GM19239 (cell line): ENCODE measurements at places on chromosomes 2 and 18.
A peak's percentile ranks its signal among the peaks of the same experiment; 100 is the strongest.

DNA sequence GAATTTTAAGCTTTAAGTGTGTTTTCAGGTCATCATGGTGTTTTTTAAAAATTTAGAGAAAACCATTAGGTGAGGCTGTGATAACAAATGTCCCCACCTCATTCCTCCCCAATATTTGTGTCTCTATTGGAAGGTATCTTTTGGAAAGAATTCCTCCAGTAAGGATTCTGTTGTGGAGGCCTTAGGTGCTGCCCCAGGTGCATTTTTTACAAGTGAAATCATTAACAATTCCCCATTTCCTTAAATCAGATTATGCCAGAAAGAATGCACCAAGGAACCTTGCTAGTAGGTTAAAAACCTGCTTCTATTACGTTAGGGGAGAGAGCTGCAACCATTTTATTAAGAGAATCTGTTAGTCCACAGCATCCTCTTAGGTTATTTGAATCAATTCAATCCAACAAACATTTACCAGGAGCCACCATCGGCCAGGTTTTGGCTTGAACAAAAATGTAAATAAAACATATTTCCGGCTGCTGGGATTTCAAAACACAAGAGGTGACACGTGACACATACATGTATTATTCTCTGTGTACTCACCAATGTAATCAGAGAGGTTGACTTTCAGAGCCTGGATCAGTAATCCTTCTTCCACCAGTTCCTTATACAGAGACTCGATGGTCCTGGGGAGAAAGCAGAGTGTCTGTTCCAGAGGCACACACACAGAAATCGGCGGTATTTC, 112.5 kb upstream of the ASB18 start:
- no peak for DNase-seq

DNA sequence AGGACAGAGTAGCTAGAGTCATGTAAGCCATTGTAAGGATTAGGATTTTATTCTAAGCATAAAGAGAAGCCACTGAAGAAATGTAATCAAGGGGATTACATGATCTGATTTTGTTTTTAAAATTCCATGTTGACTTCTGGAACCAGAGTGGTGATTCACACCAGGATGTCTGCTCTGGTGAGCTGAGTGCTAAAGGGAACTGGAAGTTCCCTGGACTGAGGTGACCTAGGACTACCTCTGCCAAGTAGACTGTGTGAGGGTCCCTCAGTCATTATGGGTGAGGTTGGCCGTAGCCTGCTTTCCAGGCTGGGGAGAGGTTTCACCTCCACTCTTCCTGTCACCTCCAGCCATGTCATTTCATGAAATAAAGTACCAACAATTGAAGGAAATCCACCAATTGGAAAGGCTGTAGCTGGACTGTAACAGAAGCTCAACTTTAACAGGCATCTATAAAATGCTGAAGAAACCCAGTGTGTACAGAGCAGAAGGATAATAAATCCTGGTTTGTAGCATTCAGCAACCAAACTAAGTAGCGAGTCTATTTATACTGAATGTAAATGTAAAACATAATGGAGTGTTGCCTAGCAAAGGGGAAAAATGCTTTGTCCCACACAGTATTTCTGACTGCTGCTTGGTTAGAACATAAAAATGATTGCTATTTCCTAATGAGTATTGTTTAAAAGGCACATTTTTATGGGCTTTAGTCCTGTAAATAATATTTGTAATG, 507.4 kb upstream of the PKDCC start:
- no peak for DNase-seq

GRCh38 chr2:129492548-129492947, 486.9 kb upstream of the RAB6C start:
- DNase-seq: no peak

DNA sequence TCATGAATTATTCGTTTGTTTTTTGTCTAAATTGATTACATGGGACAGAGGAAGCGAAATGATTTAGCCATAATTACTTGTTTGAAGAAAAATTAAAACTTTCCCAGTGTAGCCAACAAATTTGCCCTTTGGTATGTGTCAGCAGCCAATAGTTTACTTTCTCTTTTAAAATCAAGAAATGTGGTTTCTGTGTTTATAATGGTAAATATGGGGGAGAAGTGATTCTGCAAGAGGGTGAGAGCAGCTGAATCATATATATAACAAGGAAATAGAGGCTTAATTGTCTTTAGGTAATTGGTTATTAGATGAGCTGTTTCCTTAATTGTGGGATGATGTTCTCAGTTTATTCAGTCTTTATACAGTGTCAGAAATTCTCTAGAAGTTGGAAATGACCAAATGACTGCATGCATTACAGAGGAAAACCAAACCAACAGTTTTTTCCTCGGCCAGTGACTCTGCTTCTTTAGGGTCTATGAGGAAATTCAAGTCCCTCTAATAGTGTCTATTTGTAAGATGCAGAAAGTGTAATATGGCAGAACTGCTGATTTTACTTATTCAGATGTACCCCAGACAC, 132.9 kb downstream of the AGPS start:
- DNase-seq: no peak

DNA sequence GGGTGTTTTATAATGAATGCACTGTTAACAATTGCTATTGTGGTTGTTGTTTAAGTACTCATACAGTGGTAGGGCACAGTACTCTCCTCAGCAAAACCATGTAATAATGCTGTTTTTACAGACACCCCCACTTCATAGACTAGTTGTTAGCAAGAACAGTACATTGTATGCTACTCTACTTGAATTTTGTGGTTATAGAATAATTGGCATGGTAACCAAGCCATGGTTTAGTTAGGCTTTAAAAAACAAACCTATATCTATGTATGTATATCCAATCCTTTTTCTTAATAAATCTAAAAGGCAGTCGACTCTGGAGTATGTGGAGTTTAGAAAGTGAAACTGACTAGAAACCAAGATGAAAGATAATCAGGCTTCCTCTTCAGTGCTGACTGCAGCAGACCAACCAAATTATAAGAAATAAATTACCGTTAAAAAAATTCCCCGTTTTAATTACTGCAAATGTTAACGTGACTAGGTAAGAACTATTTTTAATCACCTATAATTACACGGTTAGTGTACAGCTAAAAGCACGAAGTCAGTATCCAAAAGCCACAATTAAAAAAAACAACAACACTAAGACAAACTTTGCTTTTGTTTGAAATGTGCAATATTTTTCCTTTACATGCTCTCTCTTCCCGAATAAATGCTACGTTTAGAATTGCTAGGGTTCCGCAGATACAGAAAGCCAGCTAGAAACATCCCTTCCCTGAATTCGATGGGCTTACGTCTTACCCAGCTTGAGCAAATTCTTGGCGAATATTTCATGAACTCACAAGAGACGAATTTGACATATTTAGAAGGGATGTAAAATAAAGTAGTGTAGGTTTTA, 113.3 kb upstream of the SERTAD2 start:
- no peak for DNase-seq

- DNase-seq: peak; percentile 27
These were observed 271.9 kb upstream of the CXCR4 start for GRCh38 chr2:136389809-136390208.

DNA sequence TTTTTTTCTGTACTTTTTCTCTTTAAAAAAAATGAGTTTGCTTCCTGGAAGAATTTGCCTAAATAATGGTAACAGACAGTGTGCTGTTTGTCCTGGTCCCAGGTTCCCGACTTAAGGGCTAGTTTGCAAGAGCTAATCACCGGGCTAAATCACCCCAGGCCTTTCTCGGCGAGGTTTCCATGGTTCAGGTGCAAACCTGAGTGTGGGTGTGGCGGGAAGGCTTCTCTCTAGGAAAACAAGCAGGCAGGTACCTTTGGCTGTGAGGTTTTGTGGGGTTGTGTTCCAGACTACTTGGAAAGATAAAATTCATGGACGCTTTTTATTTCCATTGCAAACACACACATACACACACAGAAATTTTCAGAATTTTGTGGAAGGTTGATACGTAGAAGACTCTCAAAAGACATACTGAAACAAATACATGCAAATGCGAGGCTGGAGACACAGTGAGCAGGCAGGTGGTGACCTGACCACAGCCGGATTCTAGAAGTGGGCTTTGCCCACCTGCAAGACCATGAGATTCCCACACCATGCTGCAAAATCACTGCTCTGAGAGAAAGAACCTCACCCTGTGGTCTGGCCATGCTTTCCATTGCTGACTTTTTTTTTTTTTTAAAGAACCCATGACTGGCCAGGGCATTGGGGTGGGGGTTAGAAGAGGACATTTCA, 815 bp downstream of the CNDP1 start:
- DNase-seq: no peak

- no peak for DNase-seq
These were observed 11.4 kb downstream of the EIF2AK3 start for GRCh38 chr2:88615822-88616221.

- no peak for DNase-seq
These were observed 115.1 kb downstream of the ACKR3 start for GRCh38 chr2:236684504-236685256.
